ENCODE measurements at places on chromosomes 5 and 9. TPM values are rescaled to one million over a fixed set of nuclear protein-coding genes. Genes with fewer than 3 reads are reported as not detected.

- DNase-seq = no peak
- H3K4me3 ChIP-seq = no peak overlapping the region
- H3K27me3 ChIP-seq = no peaks in the 10 kb centered on the region
- no peak overlapping the region for H3K27ac ChIP-seq
Measured at GRCh38 chr9:16526380-16526779, 344.1 kb downstream of the BNC2 start.

The GRIN1 gene
- polyA plus RNA-seq = not detected

The PCDHGB3 gene
- not detected for polyA plus RNA-seq

The DAB2IP gene
- polyA plus RNA-seq = 0.41 TPM

GRCh38 chr5:36371366-36371765, 69.7 kb upstream of the RANBP3L start:
- DNase-seq = no peak
- no peaks in the 10 kb centered on the region for H3K4me1 ChIP-seq
- no peaks in the 10 kb centered on the region for H3K27me3 ChIP-seq
- H3K4me3 ChIP-seq = no peak overlapping the region
- no peak overlapping the region for H3K27ac ChIP-seq

The RNF224 gene
- polyA plus RNA-seq = not detected

DNA sequence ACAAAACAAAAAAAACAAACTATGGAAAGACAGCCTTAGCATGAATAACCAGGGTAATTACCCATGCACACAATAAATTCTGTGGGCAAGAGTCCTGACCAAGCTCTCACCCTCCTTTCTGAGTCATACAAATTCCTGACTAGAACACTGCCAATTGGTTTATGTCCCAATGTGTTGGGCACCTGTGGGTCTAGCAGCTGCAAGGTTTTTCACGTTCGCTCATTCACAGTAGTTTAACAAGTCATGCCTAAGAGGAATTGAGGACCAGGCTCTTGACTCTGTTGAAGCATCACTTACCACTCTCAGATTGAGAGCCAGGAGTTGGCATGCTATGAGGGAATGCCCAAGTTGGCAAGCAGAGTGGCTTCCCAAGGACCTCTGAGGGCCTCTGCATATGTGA, 205.5 kb upstream of the SLC24A2 start:
- H3K27ac ChIP-seq = no peak overlapping the region
- H3K4me1 ChIP-seq = no peaks in the 10 kb centered on the region
- no peaks in the 10 kb centered on the region for H3K36me3 ChIP-seq
- H3K27me3 ChIP-seq = no peaks in the 10 kb centered on the region

DNA sequence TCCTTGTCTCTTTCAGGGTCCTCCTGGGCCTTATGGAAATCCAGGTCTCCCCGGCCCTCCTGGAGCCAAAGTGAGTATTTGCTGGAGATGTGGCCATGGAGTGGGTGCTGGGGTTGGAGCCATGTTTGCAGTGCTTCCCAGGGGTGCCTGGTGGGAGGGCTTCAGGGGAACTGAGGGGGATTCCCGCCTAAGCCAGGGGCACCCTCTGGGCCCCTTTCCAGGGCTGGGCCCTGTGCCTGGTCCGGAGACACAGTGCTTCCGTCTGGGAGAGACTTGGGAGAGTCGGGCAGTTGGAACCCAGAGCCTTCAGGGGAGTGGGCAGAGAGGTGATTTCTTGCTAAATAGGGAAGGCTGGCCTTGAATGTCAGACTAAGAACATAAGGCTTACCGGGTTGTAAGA, 27.7 kb downstream of the COL27A1 start:
- H3K36me3 ChIP-seq = no peaks in the 10 kb centered on the region
- no peaks in the 10 kb centered on the region for H3K4me1 ChIP-seq
- no peak overlapping the region for H3K27ac ChIP-seq

DNA sequence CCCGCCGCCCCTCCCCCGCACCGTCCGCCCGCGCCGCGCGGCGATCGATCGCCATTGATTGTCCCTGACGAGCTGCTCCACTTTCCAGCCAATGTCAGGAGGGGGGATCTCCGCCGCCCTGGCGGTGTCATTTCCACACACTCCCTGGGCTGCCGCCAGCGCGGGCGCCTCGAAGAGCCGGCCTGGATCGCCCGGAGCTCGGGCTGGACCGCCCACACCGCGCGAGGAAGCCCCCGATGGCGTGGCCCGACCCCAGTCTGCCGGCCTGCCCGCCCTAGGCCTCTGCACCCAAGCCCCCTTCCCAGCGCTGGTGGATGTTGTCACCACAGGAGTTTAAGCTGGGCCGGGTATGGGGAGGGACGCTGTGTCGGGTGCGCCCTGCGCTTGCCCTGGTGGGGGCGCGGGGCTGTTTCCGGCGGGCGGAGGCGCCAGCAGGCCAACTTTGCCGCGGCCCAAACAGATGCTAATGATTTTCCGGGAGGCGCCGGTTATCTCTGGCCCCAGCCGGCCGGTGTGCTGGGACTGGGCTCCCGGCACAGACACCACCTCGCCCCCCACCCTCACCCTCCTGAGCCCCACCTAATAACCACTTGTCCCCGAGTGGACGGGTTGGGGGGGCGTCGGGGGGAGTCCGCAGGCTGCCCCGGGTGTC, 10.6 kb upstream of the CXXC5 start:
- peak overlapping the region; percentile 73 for H3K27ac ChIP-seq
- H3K4me3 ChIP-seq = peak overlapping the region; percentile 24
- no peaks in the 10 kb centered on the region for H3K36me3 ChIP-seq
- DNase-seq = peak; percentile 69
- no peaks in the 10 kb centered on the region for H3K27me3 ChIP-seq

The PPP3R2 gene
- not detected for polyA plus RNA-seq

The NUTM2F gene
- polyA plus RNA-seq = not detected

DNA sequence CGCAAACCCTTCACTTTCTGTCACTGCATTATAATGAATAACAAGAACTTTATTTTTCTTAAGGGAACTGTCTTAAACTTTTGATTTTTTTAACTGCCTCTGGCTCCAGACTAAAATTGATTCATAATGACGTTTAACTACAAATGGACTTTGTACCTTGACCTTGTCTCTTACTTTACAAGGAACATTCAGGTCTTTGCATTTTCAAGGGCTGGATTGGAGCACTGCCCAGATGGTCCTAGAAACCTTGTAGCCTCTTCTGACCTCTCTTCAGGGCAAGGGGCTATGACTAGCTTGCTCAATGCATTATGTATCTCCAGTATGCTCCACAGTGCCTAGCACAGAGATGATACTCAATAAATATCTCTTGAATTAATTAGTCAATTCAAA, 612.6 kb upstream of the CLINT1 start:
- no peaks in the 10 kb centered on the region for H3K4me1 ChIP-seq
- H3K36me3 ChIP-seq = no peaks in the 10 kb centered on the region
- no peak for DNase-seq
- no peaks in the 10 kb centered on the region for H3K27me3 ChIP-seq
- H3K27ac ChIP-seq = no peak overlapping the region

GRCh38 chr5:171568389-171568788, 148.9 kb downstream of the FGF18 start:
- H3K36me3 ChIP-seq = no peaks in the 10 kb centered on the region
- no peak overlapping the region for H3K27ac ChIP-seq
- H3K4me3 ChIP-seq = no peak overlapping the region
- no peak for DNase-seq
- no peaks in the 10 kb centered on the region for H3K27me3 ChIP-seq
- no peaks in the 10 kb centered on the region for H3K4me1 ChIP-seq

GRCh38 chr5:145161391-145161790, 673.8 kb downstream of the PRELID2 start:
- H3K27ac ChIP-seq = no peak overlapping the region
- no peaks in the 10 kb centered on the region for H3K4me1 ChIP-seq
- H3K4me3 ChIP-seq = no peak overlapping the region
- H3K36me3 ChIP-seq = no peaks in the 10 kb centered on the region
- no peaks in the 10 kb centered on the region for H3K27me3 ChIP-seq
- DNase-seq = no peak

- DNase-seq = no peak
- no peaks in the 10 kb centered on the region for H3K4me1 ChIP-seq
- H3K4me3 ChIP-seq = no peak overlapping the region
- no peaks in the 10 kb centered on the region for H3K27me3 ChIP-seq
Measured at GRCh38 chr9:124442826-124443225, 7.4 kb upstream of the ADGRD2 start.

GRCh38 chr5:161278739-161279660, 267.5 kb downstream of the GABRB2 start:
- no peaks in the 10 kb centered on the region for H3K27me3 ChIP-seq
- H3K36me3 ChIP-seq = no peaks in the 10 kb centered on the region
- no peak for DNase-seq

DNA sequence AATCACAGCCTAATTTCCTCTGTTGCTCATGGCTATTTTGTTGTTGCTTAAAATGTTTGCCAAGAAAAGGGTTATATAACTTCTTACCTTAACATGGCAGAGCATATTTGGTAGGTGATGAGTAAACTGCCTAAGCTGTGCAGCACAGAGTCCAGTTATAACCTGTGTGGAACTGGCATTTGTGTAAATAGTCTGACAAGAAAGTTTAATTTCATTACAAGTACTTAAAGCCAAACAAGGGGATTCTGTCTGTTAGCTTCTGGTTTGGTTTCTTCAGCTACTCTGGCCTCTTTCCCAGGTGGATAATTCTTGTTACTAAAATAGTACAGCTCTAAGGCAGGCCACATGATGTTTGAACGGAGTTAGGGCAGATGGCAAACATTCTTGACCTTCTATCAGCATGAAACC, 72.2 kb downstream of the PTCD2 start:
- no peak for DNase-seq
- no peaks in the 10 kb centered on the region for H3K4me1 ChIP-seq
- no peak overlapping the region for H3K4me3 ChIP-seq
- H3K27me3 ChIP-seq = no peaks in the 10 kb centered on the region
- no peak overlapping the region for H3K27ac ChIP-seq

- H3K4me1 ChIP-seq = peaks cover 32% of the 10 kb centered on the region
- H3K27ac ChIP-seq = no peak overlapping the region
- no peak for DNase-seq
- peaks cover 17% of the 10 kb centered on the region for H3K27me3 ChIP-seq
Measured at GRCh38 chr5:98776066-98776705, 2.7 kb downstream of the RGMB start.

DNA sequence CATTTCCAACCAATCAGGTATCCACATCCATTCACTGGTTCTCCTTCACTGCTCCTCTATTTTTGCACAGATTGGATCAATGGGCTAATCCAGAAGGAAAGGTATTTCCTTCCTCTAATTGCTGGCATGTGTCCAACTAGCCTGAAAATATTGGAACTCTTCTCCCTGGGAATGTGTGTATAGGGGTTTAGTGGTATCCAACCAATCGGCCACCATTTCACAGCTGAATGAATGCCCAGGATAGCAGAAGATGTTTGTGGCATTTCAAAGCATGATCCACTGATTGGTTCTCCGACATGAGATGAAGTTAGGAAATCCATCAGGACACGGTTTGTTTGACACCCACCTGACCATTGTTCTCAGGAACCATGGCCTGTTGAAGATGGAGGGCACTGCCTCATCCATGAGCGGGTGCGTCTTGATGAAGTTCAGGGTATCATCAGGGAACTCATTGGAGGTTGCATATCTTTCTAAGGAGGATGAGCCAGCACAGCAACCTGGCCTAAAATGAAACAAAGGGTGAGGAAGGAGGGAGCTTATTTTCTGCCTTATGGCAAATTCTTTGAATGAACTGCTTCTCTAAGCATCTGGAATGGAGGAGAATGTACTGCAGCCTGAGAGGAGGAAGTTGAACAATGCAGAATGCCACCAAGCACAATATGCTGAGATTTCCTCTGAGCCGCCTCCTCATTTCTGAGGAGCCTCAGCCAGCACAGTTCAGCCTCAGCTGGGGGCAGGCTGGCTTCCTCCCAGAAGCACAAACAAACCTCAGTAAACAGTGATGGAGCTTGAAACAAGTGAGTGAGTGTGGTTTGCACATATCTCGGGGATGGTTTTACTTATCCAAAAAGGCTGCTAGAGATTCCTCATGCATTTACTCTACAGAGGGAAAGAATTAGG, 94.6 kb downstream of the SEMA6A start:
- no peak overlapping the region for H3K4me3 ChIP-seq
- H3K27me3 ChIP-seq = no peaks in the 10 kb centered on the region
- no peak for DNase-seq
- no peaks in the 10 kb centered on the region for H3K36me3 ChIP-seq
- H3K27ac ChIP-seq = no peak overlapping the region

The NIPSNAP3A gene
- 21.8 TPM for polyA plus RNA-seq

DNA sequence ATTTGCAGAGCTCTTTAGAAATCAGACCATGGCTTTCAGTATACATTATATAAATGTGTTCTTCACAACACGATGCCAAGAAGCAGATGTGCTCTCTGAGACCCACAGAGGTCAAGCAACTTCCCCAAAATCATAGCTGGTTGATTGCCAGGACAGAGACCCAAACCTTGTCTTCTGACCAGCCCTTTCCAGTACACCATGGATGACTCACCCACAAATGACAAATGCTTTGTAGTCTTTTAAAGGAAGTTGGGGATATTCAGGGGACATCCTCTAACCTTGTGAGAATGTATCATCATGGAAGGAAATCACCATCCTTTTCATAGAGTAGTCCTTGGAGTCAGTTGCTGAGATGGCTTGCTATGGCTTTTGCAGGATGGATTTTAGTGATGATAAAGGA, 30.1 kb downstream of the ZNF462 start:
- no peak overlapping the region for H3K27ac ChIP-seq
- no peaks in the 10 kb centered on the region for H3K27me3 ChIP-seq
- H3K36me3 ChIP-seq = no peaks in the 10 kb centered on the region
- DNase-seq = no peak

- DNase-seq = no peak
- no peaks in the 10 kb centered on the region for H3K36me3 ChIP-seq
- no peak overlapping the region for H3K4me3 ChIP-seq
- no peaks in the 10 kb centered on the region for H3K27me3 ChIP-seq
- no peak overlapping the region for H3K27ac ChIP-seq
- no peaks in the 10 kb centered on the region for H3K4me1 ChIP-seq
Measured at GRCh38 chr5:98714710-98715288, 58.7 kb upstream of the RGMB start.

DNA sequence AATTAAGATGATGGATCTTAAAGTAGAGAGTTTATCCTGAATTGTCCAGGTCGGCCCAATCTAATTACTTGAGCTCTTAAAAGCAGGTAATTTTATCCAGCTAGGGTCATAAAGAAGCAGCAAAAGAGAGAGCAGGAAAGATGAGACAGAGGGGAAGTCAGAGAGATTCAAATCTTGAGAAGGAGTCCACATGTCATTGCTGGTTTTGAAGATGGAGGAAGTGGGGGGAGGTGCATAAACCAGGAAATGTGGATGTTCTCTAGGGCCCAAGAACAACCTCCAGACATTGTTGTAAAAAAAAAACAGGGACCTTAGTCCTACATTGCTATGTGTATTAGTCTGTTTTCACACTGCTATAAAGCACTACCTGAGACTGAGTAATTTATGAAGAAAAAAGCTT, 66.4 kb downstream of the SLCO4C1 start:
- no peaks in the 10 kb centered on the region for H3K4me1 ChIP-seq
- DNase-seq = no peak
- H3K36me3 ChIP-seq = no peaks in the 10 kb centered on the region
- H3K27ac ChIP-seq = no peak overlapping the region
- H3K27me3 ChIP-seq = no peaks in the 10 kb centered on the region

The SPATA31A3 gene
- polyA plus RNA-seq = not detected

The SLC46A2 gene
- not detected for polyA plus RNA-seq

The TEK gene
- not detected for polyA plus RNA-seq

The LMBRD2 gene
- polyA plus RNA-seq = 5.8 TPM
